GM19239 (cell line): ENCODE measurements at places on chromosomes 3 and 15.

DNA sequence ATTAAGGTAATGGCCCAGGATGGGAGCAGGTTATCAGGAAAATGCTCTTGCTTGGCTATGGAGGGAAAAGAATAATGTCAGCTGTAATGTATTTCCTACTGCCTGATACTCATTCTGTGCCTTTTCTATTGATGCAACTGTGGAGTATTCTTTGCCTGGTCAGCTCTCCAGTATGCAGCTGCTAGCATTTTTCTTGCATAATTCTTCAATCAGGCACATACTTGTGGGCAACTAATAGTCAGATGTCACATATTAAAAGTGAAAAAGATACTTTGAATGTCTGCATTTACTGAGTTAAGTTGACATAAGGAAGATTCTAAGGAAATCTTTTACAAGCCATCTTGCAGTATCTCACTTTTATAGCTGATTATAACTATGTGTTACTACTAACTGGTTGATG lies 29.5 kb downstream of the CD80 start:
- DNase-seq: no peak

DNA sequence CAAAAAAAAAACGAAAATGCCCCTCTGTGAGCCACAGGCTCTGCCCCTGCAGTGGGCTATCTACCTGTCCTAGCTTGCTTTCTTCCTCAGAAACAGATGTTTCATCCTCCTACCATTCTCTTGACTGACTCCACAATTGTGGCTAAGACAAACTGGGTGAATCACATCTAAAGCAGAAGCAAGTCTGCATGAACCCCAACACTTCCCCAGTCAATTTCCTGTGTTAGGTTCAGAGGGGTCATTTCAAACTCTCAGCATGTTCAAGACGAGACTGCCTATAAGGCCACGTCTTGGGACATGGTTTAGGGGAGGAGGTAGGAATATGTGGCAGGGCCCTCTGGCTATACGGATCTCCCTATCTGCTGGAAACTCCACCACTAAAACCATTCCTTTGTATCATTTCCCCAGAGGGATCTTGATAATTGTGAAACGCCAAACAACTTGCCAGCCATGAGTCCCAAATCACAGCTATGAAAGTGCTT lies 28.6 kb upstream of the ANKDD1A start:
- peak; percentile 63 for DNase-seq

GRCh38 chr15:68829068-68829467 lies 8.4 kb upstream of the ANP32A start:
- no peak for DNase-seq

DNA sequence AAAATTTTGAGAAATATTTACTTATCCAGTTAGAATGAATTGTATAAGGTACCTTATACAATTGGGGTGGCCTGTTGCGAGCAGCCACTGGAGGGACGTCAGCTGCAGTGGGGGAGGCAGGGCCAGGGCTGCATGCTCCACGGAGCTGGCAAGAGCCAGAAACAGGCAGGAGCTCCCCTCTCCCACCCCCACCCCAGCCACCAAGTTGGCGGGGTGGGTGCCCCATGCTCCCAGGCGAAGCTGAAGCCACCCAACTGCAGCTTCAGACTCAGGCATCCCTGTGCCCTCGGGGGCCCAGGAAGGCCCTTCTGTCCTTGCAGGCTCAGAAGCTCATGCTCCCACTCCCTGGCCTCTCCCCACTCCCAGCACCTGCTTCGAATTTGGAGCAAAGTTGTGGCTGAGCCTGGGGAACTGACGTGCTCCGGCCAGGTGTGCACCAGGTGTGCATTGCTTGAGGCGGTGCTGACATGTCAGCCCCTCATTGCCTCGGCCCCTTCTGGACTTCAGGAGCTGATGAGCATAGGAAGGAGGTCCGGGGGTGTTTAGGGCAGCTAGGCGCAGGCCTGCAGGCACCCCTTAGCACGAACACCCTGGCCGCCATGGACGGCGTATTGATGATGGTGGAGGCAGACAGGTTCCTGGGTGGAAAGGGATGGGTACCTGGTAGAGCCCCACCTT lies 743.8 kb upstream of the GBE1 start:
- DNase-seq: no peak

- no peak for DNase-seq
These were observed 60.7 kb upstream of the ALDH1A3 start for GRCh38 chr15:100818927-100819326.

DNA sequence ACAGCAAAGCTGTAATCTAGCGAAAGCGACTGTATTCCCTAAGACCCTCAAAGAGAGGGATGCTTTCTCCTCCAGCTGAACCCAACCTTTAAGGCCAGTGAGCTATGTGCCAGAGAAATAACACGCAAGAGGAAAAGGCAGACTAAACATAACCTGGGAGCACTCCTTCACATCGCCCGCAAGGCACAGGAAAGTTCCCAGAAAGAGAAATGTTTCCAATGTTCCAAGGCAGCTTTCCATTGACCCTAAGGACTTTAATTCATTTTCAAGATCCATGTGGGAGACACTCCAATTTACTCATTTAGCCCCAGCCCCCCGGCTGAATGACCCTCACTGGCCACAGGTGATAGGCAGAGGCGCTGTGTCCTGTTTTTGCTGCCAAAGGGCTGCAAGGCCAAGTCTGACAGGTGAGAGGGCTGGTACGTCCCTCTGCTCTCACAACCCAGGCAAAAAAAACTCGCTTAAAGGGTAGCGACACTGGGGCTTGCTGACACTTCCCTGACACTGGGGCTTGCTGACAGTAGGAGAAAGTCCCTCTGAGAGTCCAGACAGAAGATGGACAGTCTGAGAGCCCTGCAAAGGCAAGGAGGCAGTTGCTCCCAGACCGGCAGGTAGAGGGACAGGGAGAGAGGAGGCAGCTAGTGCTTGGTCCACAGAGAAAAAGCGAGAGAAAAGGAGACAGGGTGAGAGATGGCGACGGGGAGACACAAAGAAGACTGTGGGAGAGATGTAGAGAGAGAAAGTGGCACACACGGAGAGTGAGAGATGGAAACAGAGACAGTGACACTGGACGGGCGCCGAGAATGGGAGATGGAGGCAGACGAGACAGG lies 702 bp downstream of the ARHGEF3 start:
- no peak for DNase-seq

- DNase-seq: no peak
These were observed 21.9 kb downstream of the IL20RB start for GRCh38 chr3:136979684-136980083.

DNA sequence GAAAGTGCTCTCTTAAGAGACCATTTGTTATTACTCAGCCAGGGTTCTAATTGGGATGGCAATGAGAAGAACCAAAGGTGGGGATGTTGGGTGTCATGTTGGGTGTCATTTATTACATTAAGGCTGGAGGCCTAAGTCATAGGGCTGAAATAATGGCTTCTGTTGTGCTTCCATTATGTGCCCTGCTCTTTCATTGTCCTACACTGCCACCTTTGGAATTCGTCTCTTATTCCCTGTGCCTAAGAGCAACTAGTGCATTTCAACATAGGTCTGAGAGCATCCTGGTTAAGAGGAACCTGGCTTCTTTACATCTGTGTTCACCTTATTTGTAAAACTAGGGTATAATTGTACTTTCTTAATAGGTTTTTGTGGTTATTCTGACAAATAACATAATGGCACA lies 32.2 kb downstream of the RIOX2 start:
- no peak for DNase-seq

DNA sequence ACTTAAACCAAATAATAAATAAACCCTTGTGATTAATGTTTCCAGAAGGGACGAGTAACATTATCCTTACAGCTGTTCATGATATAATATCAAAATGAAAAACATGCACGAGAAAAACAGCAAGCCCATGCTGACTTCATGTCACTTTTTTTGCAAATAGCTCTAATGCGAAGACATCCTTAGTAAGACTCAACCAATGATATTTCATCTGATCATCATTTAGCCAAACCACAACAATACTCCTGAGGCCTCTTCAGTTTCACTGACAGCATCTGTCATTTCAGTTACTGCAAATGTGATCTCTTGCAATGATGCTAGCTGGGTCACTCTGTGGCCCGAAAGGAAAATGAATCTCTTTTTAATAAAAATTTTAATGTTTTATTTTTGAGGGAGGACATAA lies 74.0 kb downstream of the POLR2M start:
- no peak for DNase-seq

DNA sequence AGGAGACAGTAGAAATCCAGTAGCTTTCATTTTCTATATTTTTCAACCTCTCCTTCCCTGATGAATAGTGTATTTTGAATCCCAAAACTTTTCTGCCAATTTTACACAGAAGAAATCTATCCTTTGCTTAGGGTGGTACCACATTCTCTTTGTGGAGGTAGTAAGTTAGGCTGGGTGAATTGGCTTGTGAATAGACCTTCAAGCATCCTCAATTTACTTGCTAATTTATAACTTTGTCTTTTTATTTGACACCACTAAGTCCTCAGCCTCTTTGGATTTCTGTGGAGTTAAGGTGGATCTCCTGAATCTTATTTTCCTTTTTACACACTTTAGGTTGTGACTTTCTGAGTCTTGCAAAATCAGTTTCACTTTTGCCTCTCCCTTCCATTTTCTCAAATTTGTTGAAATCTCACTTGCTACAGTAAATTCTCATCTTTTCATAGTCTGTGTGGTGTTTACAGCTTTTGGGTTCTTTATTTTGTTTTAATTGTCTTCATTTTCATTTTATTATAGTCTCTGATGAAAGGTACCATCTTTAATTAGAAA lies 5.7 kb upstream of the PLSCR1 start:
- no peak for DNase-seq

GRCh38 chr15:92111751-92112150 lies 258.2 kb downstream of the SLCO3A1 start:
- DNase-seq: no peak

- DNase-seq: no peak
These were observed 53.9 kb upstream of the SSR3 start for GRCh38 chr3:156608601-156609514.

DNA sequence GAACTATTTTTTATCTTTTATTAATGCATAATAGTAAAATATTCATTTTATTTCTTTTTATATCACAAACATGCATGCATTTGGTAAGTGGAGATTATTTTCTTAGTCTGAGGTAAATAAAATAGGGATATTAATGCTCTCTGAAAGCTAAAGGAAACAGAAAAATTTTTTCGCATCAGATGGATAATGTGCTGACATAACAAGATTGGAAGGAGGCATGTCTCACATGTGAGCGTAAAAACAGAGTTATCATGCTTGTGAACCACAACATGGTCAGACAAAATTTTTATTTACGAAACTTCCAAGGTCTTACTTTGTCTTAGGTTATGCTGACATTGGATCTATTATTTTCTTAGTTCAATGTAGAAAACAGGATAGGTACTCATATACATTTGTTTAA lies 166.1 kb downstream of the SPATA16 start:
- no peak for DNase-seq

- DNase-seq: no peak
These were observed 52.0 kb downstream of the DZIP1L start for GRCh38 chr3:138063416-138063815.

DNA sequence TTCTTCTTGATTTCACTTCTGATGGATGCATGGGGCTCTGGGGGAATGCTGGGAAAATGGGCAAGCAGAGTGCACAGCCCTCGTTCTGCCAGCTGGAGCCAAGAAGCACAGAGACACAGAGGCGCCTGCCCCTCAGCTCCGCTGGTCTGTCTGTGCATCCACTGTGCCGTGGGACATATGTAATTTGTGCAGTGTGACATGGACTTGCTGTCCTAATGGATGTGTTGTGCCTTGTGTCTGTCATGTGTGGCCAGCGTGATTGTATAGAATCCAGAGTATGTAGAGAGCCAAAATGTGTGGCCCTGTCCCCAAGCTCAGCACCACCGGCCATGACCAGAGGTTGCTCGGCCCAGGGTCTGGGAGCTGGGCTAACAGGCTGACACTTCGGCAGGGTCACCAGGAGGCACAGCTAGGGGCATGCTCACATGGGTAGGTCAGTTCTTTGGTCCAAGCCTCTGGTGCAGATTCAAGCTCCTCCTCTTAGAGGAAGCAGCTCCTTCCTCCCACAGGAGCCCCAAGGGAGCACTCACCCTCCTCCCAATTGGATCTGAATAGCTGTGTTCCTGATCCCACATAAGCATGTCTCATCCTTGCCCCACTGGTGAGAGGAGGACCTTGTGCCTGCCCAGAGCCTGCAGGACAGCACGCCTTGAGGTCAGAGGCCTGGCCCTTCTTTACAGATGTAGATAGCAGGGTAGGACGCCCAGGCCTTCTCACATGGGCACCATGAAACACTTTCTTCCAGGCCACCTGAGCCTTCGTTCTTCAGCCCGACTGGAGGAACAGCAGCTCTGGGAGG lies 100.8 kb upstream of the ABHD17C start:
- DNase-seq: no peak

GRCh38 chr3:125126323-125126722 lies 70.5 kb upstream of the HEG1 start:
- DNase-seq: no peak

- DNase-seq: no peak
These were observed 57.4 kb upstream of the STXBP5L start for GRCh38 chr3:120850381-120851295.

GRCh38 chr3:196971094-196971698 lies 2.6 kb upstream of the PIGZ start:
- DNase-seq: no peak

GRCh38 chr3:194053136-194053535 lies 82.8 kb upstream of the HES1 start:
- DNase-seq: no peak

DNA sequence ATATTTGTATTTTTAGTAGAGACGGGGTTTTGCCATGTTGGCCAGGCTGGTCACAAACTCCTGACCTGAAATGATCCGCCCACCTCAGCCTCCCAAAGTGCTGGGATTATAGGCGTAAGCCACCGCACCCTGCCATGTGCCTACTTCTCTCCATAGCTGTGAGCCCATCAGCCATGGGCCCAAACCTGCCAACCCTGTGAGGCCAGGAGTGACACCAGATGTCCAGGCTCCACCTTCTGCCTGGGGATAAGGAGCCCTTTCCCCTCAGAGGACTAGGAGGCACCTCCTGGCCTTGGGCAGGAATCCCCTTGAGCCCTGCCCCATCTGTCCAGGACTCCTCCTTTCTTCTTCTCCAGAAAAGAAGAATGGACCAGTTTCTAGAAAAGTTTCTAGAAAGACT lies 14.2 kb upstream of the RFT1 start:
- no peak for DNase-seq

DNA sequence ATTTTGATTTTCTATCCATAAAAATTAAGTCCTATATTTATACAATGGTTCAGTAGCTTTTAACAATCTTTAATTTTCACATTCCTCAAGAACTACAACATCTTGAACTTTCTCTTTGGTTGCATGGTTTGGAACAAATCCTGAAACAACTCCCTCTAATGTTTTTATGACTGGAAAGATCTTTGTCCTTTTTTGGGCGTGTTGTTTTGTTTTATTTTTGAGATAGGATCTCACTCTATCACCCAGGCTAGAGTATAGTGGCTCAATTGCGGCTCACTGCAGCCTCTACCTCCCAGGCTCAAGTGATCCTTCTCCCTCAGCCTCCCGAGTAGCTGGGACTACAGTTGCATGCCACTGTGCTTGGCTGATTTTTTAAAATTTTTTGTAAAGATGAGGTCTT lies 4.0 kb downstream of the STX19 start:
- no peak for DNase-seq

DNA sequence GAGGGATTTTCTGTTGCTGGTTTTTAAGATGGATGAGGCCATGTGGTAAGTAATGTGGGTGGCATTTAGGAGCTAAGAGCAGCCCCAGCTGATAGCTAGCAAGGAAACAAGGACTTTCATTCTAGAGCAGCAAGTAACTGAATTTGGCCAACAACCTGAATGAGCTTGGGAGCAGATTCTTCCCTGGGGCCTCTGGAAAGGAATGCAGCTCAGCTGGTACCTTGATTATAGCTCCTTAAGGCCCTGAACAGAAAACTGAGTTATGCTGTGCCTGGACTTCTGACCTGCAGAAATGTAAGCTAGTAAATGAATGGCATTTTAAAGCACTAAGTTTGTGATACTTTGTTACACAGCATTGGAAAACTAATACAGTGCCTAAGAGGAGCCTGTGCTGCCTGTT lies 565.5 kb downstream of the PDCD6IP start:
- DNase-seq: no peak
